ENCODE measurements at places on chromosomes 16 and 17. TPM values are rescaled to one million over a fixed set of nuclear protein-coding genes. Genes with fewer than 3 reads are reported as not detected.

The TLCD1 gene
- 9.5 TPM for total RNA-seq

DNA sequence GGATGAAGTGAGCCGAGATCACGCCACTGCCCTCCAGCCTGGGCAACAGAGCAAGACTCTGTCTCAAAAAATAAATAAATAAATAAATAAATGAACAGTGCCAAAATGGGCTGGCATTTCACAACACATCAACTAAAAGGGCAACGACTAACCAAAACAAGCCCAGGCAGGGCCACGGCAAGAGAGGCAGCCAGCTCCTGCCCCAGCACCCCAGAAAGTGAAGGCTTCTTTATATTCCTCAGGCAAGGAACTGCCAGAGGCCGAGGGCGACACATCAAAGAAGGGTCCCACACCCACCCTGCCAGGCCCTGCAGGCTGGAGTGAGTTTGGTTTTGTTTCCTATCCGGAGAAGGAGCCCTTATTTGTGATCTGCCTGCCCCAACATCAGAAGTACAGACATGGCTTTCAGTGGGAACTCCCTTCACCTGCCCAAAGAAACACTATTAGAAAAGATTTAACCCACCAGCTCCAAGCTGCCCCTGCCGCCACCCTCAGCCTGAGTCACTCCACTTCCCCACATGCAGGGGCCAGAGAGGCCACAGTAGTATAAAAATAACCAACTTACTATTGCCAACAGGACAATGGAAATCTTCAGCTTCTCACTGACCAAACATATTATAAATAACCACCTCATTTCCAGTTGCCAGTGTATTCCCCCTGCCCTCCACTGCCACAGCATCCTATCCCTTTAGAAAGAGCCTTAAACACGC is 8.0 kb downstream of the FBXO31 start:
- peaks cover 14% of the 10 kb centered on the region for H3K4me1 ChIP-seq
- DNase-seq, result no peak
- peak overlapping the region; percentile 29 for H3K27ac ChIP-seq
- no peaks in the 10 kb centered on the region for H3K27me3 ChIP-seq
- H3K36me3 ChIP-seq, result peaks cover 2% of the 10 kb centered on the region

The GFAP gene
- total RNA-seq, result not detected

The SLC2A4 gene
- 0.31 TPM for total RNA-seq

The TM4SF5 gene
- total RNA-seq, result not detected

DNA sequence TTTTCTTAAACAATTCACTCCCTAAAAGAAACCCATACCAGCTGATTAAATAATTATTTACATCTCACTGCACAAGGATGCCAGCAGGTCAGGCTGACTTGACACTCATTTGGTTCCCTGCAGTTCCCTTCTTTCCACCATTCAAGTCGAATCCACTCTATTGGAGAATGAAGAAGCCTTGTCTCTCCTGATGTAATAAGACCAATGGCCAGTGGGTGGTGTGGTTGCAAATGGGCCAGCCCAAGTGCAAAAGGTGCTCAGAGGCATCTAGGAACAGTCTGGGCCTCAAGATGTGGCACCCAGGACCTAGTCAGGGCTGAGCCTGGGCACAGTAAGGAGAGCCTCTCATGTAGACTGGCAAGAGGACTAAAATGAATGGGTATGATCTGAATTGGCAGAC is 9.3 kb downstream of the C16orf78 start:
- H3K36me3 ChIP-seq, result no peaks in the 10 kb centered on the region
- H3K4me3 ChIP-seq, result no peak overlapping the region
- DNase-seq, result no peak
- peaks cover 2% of the 10 kb centered on the region for H3K27me3 ChIP-seq
- H3K4me1 ChIP-seq, result no peaks in the 10 kb centered on the region

DNA sequence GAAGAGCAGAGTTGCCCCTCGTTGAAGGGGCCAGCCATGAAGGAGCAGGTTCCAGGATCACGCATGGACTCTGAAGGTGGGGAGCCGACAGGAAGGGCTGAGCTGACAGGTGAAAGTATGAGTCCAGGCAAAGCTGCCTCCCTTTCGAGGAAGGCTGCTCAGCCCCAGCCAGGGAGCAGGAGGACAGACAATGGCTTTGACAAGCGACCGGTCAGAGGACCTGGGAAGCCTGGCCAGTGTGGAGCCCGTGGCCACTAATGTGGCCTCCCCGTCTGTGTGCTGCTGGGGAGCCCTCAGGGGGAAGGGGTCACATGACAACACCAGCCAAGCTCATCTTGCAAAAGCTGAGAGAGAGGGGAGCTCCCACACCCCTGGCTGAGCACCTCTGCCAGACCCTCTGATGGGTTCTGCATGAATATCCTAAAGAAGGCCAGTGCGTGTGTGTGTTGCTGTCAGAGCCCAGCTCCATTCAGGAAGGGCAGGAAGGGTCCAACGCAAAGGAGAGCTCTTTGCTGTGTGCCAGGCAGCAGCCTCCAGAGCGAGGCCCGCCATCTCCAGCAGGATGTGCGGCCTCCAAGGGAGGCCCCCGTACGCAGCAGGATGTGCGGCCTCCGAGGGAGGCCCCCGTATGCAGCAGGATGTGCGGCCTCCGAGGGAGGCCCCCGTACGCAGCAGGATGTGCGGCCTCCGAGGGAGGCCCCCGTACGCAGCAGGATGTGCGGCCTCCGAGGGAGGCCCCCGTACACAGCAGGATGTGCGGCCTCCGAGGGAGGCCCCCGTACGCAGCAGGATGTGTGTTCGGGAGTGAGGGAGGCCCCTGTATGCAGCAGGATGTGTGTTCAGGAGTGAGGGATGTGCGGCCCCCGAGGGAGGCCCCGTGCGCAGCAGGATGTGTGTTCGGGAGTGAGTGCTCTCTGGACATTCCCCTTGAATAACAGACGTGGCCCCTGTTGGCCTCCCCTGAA is 102.1 kb upstream of the CHMP6 start:
- H3K4me3 ChIP-seq, result peak overlapping the region; percentile 68
- DNase-seq, result no peak
- H3K4me1 ChIP-seq, result peaks cover 54% of the 10 kb centered on the region
- peak overlapping the region; percentile 81 for H3K27ac ChIP-seq
- peaks cover 43% of the 10 kb centered on the region for H3K36me3 ChIP-seq
- no peaks in the 10 kb centered on the region for H3K27me3 ChIP-seq

DNA sequence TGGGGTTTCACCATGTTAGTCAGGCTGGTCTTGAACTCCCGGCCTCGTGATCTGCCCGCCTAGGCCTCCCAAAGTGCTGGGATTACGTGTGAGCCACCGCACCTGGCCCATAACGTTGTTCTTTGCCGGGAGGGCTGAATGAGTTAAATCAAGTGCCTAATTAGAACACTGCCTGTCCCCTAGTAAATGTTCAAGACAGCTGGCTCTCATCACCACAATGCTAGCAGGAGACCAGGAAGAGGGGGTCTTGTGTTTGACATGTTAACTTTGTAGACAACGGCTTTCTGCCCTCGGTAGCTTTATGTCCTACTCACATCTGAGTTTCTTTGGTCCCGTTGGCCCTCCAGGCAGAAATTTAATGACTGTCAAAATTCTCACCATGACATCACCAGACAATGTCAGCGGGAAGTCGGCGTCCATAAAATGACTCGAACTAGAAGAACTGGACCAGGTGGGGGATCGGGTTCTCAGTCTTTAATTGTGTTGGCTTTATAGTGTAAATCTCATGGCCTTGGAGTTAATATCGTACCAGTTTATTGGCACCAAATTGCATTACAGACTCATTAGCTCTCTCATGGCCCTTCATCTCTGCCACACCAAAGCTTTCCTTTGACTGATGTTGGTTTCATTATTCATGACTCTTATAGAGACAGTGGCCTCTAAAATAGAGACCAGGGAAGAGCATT is 11.4 kb upstream of the ITPRIPL2 start:
- no peak overlapping the region for H3K4me3 ChIP-seq
- peaks cover 6% of the 10 kb centered on the region for H3K27me3 ChIP-seq
- peaks cover 4% of the 10 kb centered on the region for H3K36me3 ChIP-seq

DNA sequence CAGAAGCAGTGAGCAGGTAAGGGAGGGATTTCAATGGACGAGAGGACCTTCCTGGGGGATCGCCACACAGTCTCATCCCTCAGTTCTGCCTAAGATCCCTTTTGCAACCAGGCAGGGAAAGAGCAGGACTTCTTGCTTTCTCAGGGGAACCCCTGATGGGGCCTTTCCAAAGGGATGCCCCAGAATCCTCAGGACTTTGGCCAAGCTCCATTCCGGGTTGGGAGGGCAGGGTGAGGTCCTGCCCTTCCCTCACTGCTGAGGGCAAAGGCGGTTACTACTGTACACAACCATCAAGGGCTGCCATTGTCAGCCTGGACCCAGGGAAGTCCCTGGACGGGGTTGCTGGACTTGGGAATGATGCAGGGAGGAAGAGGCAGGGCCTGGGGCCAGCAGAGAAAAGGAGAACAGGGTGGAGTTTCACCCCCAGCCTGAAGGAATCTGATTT is 9.7 kb downstream of the PRR29 start:
- no peak overlapping the region for H3K4me3 ChIP-seq
- no peak overlapping the region for H3K27ac ChIP-seq
- DNase-seq, result no peak
- H3K36me3 ChIP-seq, result peaks cover 19% of the 10 kb centered on the region
- H3K27me3 ChIP-seq, result no peaks in the 10 kb centered on the region

DNA sequence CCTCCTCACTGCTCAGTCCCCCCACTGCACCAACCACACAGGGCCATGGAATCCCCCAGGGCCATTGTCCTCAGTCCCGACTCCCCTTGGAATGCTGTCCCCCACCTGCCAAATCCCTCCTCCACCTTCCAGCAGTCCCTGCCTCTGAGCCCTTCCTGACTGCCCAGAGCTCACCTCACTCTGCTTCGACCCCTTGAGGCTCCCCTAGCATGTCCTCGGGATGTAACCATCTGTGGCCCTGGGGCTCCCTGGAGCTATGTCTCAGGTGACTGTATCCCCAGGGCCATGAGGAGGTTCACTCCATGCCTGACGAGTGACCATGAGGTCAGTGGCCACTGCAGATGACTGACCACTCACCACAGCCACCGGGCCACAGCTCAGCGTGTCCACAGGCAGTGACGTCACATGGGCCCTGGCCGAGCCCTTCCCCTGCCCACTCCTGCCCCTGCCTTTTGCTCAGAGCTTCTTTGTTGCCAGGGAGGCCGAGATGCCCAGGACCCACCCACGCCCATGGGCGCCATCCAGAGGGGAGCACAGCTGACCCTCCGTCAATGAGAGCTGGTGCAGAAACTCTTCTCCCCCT is 7.7 kb upstream of the PIEZO1 start:
- no peaks in the 10 kb centered on the region for H3K36me3 ChIP-seq
- no peak overlapping the region for H3K27ac ChIP-seq
- DNase-seq, result no peak

- peaks cover 24% of the 10 kb centered on the region for H3K4me1 ChIP-seq
- peak; percentile 9 for DNase-seq
- no peaks in the 10 kb centered on the region for H3K27me3 ChIP-seq
- peak overlapping the region; percentile 40 for H3K27ac ChIP-seq
- peak overlapping the region; percentile 15 for H3K4me3 ChIP-seq
Measured at GRCh38 chr16:89785523-89786155, 30.8 kb downstream of the FANCA start.
